ENCODE measurements at places on chromosomes 2 and 18. TPM values are rescaled to one million over a fixed set of nuclear protein-coding genes. Genes with fewer than 3 reads are reported as not detected.

TMEM237 gene
- total RNA-seq: 55.4 TPM

RAD51AP2 gene
- 0.69 TPM for total RNA-seq

NMUR1 gene
- total RNA-seq: 0.30 TPM

MALT1 gene
- 28.4 TPM for total RNA-seq

SLC11A1 gene
- 1.9 TPM for total RNA-seq

NT5DC4 gene
- not detected for total RNA-seq

NRBP1 gene
- 80.1 TPM for total RNA-seq

TUBA4B gene
- total RNA-seq: 1.5 TPM

ANO7 gene
- 0.89 TPM for total RNA-seq

SERPINB3 gene
- not detected for total RNA-seq

IL36RN gene
- total RNA-seq: 0.11 TPM

TEX44 gene
- total RNA-seq: not detected

BMP10 gene
- total RNA-seq: not detected

BCL2 gene
- total RNA-seq: 14.4 TPM

GPR55 gene
- total RNA-seq: not detected

HOXD3 gene
- 11.2 TPM for total RNA-seq

LRRC30 gene
- not detected for total RNA-seq
